ENCODE measurements at places on chromosomes 4 and X. TPM values are rescaled to one million over a fixed set of nuclear protein-coding genes. Genes with fewer than 3 reads are reported as not detected.

ZCCHC18 gene
- total RNA-seq = 6.8 TPM

GRCh38 chr4:24473309-24473721 lies 111.0 kb downstream of the DHX15 start:
- H3K4me1 ChIP-seq = peaks cover 40% of the 10 kb centered on the region
- DNase-seq = no peak
- no peaks in the 10 kb centered on the region for H3K36me3 ChIP-seq
- H3K27ac ChIP-seq = peak overlapping the region; percentile 75

- no peak overlapping the region for H3K27ac ChIP-seq
- H3K4me3 ChIP-seq = no peak overlapping the region
- peaks cover 3% of the 10 kb centered on the region for H3K27me3 ChIP-seq
Measured at GRCh38 chr4:81180916-81181315, 34.1 kb downstream of the PRKG2 start.

- peaks cover 7% of the 10 kb centered on the region for H3K27me3 ChIP-seq
- H3K4me3 ChIP-seq = no peak overlapping the region
- H3K27ac ChIP-seq = no peak overlapping the region
- no peak for DNase-seq
- H3K4me1 ChIP-seq = no peaks in the 10 kb centered on the region
Measured at GRCh38 chr4:17285747-17286146, 226.1 kb downstream of the QDPR start.

- no peak overlapping the region for H3K27ac ChIP-seq
- H3K36me3 ChIP-seq = peaks cover 2% of the 10 kb centered on the region
- DNase-seq = no peak
- peaks cover 22% of the 10 kb centered on the region for H3K4me1 ChIP-seq
- H3K27me3 ChIP-seq = no peaks in the 10 kb centered on the region
Measured at GRCh38 chrX:53262918-53263394, 18.4 kb downstream of the IQSEC2 start.

DNA sequence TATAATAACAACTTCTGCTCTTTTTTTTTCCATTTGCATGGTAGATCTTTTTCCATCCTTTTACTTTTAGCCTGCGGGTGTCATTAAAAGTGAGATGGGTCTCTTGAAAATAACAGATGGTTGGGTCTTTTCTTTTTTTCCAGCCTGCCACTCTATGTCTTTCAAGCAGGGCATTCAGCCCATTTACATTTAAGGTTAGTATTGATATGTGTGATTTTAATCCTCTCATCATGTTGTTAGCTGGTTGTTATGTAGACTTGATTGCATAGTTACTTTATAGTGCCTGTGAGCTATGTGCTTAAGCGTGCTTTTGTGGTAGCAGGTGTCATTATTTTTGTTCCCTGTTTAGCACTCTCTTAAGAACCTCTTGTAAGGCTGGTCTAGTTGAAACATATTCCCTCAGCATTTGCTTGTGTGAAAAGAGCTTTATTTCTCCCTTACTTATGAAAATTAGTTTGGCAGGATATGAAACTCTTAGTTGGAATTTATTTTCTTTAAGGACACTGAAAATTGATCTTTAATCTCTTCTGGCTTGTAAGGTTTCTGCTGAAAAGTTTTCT lies 326.1 kb downstream of the SH3BGRL start:
- no peaks in the 10 kb centered on the region for H3K27me3 ChIP-seq
- no peaks in the 10 kb centered on the region for H3K4me1 ChIP-seq
- DNase-seq = no peak
- H3K4me3 ChIP-seq = no peak overlapping the region
- H3K36me3 ChIP-seq = no peaks in the 10 kb centered on the region

- no peak overlapping the region for H3K27ac ChIP-seq
- H3K27me3 ChIP-seq = no peaks in the 10 kb centered on the region
- H3K4me3 ChIP-seq = no peak overlapping the region
- H3K4me1 ChIP-seq = peaks cover 7% of the 10 kb centered on the region
- DNase-seq = no peak
- H3K36me3 ChIP-seq = no peaks in the 10 kb centered on the region
Measured at GRCh38 chrX:93420090-93420489, 253.3 kb downstream of the NAP1L3 start.

OR13H1 gene
- not detected for total RNA-seq

MAD2L1 gene
- 9.4 TPM for total RNA-seq

DNA sequence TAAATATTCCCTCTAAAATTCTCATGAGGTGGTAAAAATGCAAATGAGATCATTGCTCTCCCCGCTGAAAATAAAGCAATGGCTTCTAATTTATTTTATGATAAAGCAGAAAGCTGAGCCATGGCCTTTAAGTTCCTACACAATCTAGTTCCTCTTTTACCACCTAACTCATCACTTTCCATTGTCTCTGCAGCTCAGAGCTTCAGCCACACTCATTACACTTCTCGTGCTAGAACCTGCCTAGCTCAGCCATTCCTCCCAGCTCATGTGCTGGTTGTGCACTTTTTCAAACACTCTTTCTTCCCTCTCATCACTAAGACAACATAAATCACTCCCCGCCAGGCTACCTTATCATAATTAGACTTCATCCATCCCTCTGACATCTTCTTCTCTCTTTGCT lies 1112.1 kb upstream of the PRKX start:
- no peaks in the 10 kb centered on the region for H3K36me3 ChIP-seq
- no peak overlapping the region for H3K27ac ChIP-seq
- no peaks in the 10 kb centered on the region for H3K4me1 ChIP-seq
- no peak for DNase-seq

FMR1NB gene
- total RNA-seq = not detected

PAPSS1 gene
- total RNA-seq = 155 TPM

SUPT20HL2 gene
- not detected for total RNA-seq

GIMD1 gene
- not detected for total RNA-seq

DNA sequence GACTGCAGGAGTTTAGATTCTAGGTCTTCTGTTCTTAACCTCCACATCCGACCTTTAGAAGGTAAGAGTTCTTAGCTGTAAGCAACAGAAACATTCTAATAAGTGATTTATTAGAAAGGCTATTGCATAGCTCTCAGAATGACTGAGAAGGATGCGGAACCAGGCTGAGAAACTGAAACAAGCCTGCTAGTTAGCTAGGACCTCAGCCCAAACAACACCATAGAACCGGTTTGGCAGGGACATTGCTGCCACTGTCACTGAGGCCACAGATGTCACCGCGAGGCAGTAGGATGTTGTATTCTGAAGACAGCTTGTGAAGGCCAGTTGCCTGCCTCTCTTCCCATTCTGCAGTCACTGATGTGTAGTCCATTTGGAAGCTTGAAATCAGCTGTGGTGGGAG lies 160.0 kb upstream of the ARX start:
- H3K4me1 ChIP-seq = no peaks in the 10 kb centered on the region
- peaks cover 26% of the 10 kb centered on the region for H3K27me3 ChIP-seq
- H3K36me3 ChIP-seq = no peaks in the 10 kb centered on the region
- no peak overlapping the region for H3K4me3 ChIP-seq
- DNase-seq = no peak
- no peak overlapping the region for H3K27ac ChIP-seq

- peaks cover 11% of the 10 kb centered on the region for H3K36me3 ChIP-seq
- H3K27ac ChIP-seq = no peak overlapping the region
- H3K4me3 ChIP-seq = no peak overlapping the region
- no peak for DNase-seq
- H3K27me3 ChIP-seq = no peaks in the 10 kb centered on the region
- peaks cover 22% of the 10 kb centered on the region for H3K4me1 ChIP-seq
Measured at GRCh38 chr4:145822581-145822980, 116.0 kb downstream of the ZNF827 start.

GRCh38 chr4:109592367-109592766 lies 32.3 kb downstream of the MCUB start:
- H3K36me3 ChIP-seq = no peaks in the 10 kb centered on the region
- peaks cover 5% of the 10 kb centered on the region for H3K4me1 ChIP-seq
- H3K27me3 ChIP-seq = no peaks in the 10 kb centered on the region
- H3K27ac ChIP-seq = no peak overlapping the region
- no peak for DNase-seq
- H3K4me3 ChIP-seq = no peak overlapping the region

DNA sequence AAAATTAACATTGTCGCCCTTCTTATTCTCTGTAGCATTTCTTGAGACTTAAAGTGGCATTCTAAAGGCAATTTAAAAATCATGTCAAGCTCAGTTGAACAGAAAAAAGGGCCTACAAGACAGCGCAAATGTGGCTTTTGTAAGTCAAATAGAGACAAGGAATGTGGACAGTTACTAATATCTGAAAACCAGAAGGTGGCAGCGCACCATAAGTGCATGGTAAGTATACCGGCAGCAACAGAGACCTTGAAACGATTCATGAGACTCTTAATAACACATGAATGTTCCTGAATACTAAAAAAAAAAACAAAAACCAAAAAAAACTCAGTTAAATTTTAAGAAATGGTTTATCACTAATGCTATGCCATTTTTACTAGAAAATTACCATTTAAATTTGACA lies 82.4 kb upstream of the HPRT1 start:
- H3K4me1 ChIP-seq = peaks cover 21% of the 10 kb centered on the region
- peaks cover 1% of the 10 kb centered on the region for H3K36me3 ChIP-seq
- H3K4me3 ChIP-seq = no peak overlapping the region
- no peak overlapping the region for H3K27ac ChIP-seq
- DNase-seq = no peak

MAGEA11 gene
- not detected for total RNA-seq

GRCh38 chrX:40049084-40049641 lies 48.6 kb downstream of the BCOR start:
- H3K36me3 ChIP-seq = peaks cover 49% of the 10 kb centered on the region
- no peak overlapping the region for H3K27ac ChIP-seq
- H3K4me1 ChIP-seq = no peaks in the 10 kb centered on the region
- DNase-seq = no peak
- H3K4me3 ChIP-seq = no peak overlapping the region

GRCh38 chr4:2417226-2417764 lies 1.1 kb downstream of the ZFYVE28 start:
- peaks cover 3% of the 10 kb centered on the region for H3K36me3 ChIP-seq
- DNase-seq = no peak
- peaks cover 38% of the 10 kb centered on the region for H3K27me3 ChIP-seq
- no peak overlapping the region for H3K27ac ChIP-seq
- H3K4me3 ChIP-seq = peak overlapping the region; percentile 74

GRCh38 chr4:53748328-53748772 lies 157.1 kb upstream of the LNX1 start:
- H3K27ac ChIP-seq = no peak overlapping the region
- H3K4me1 ChIP-seq = peaks cover 4% of the 10 kb centered on the region
- peaks cover 1% of the 10 kb centered on the region for H3K36me3 ChIP-seq
- H3K4me3 ChIP-seq = no peak overlapping the region
- no peaks in the 10 kb centered on the region for H3K27me3 ChIP-seq

DNA sequence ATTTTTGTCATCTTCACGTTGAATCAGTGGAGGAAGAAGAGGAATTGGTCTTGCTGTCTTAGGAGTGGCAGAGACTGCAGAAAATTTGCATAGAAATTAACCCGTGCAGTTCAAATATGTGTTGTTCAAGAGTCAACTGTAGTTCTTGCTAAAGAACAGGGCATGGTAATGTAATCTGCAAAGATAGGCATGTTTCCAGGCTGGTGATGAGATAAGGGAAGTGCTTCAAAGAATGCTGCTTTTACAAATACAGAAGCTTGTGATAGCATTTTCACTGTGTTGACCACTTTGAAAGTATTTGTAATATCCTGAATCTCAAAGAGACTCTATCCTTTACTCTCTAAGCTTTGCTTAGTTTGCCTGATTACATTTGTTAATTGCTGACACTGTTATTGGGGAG lies 60.1 kb downstream of the PRRG1 start:
- H3K36me3 ChIP-seq = peaks cover 1% of the 10 kb centered on the region
- H3K27me3 ChIP-seq = no peaks in the 10 kb centered on the region
- H3K4me3 ChIP-seq = no peak overlapping the region
- H3K4me1 ChIP-seq = peaks cover 8% of the 10 kb centered on the region

USP38 gene
- 17.8 TPM for total RNA-seq

DNA sequence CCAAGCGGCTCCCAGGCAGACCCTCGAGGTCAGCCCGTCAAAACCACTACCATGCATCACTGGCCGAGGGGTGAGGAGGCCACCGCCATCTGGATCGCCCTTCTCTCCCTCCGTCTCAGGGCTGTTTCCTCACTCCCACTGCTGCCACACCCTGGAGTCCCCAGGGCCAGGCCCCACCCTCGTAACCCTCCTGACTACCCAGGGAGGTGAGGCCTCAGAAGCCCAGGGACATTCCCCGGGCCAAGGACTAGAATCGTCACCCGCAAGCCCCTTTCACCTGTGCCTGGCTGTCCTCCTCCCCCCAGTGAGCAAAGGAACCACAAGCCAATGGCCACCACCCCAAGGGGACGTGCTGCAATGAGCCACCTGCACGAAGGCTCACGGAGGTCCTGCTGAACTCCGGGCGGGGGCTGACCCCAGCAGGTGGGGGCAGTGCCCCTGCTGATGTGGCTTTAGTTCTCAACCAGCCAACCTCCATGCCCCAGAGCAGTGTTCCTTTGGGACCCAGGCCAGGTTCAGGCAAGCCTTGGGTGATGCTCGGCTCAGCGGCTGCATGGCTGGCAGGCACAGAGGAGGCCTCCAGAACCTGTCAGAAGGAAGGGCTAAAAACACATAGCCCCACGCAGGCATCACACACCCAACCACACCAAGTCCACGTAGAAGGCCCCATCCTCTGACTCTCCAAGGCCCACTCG lies 23.8 kb downstream of the PPP2R2C start:
- H3K36me3 ChIP-seq = no peaks in the 10 kb centered on the region
- DNase-seq = no peak
- H3K27me3 ChIP-seq = peaks cover 59% of the 10 kb centered on the region

DNA sequence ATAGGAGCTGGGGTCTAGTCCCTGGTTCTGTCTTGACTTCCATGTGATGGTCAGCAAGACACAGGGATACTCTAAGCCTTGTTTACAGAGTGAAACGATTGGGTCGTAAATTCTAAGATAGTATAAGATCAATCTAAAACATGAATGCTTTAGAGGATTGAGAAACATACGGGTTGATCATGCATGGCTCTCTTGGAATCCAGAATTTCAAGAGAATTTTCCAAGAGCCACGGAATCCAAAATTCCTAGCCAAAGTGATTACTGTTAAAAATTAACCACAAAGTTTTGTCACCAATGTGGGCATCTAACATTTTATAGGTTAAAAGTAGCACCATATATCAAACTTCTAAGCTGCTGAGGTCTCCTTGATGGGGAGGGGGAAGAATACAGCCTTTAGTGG lies 16.5 kb downstream of the HS3ST1 start:
- H3K4me3 ChIP-seq = no peak overlapping the region
- no peaks in the 10 kb centered on the region for H3K36me3 ChIP-seq
- no peak overlapping the region for H3K27ac ChIP-seq
- H3K4me1 ChIP-seq = peaks cover 5% of the 10 kb centered on the region

Measured in chondrocyte (in vitro differentiated cells).